ENCODE measurements at places on chromosomes 16 and 17.

DNA sequence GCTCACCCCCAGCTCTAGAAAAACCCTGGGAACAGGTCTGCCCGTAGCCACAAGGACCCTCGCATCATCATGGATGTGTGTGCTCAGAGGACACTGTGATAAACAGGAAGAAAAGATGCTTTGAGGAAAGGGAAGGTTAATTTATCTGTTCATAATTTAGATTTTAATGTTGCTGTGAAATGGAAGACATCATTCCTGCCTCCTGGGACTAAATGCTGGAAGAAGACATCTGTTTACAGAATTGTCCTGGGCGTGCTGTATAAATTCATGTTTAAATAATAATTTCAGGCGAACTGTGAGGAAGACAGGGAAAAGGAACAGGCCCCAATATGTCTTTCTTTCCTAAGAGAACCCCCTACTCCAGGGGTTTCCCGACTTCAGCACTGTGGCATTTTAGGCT lies 112.6 kb downstream of the SHISA6 start:
- DNase-seq: no peak

DNA sequence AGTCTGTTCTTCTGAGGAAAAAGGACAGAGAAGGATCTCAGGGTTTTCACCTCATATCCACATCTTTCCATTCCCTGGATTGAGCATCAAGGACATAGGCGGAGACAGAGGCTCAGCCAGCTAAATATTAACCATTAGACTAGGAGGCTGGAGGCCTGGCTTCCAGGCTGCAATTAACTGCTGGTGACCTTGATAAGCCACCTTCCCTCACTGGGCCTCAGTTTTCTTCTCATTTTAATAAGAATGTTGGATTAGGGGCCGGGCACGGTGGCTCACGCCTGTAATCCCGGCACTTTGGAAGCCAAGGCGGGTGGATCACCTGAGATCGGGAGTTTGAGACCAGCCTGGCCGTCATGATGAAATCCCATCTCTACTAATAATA lies 25.6 kb upstream of the CNOT1 start:
- DNase-seq: no peak

- no peak for DNase-seq
These were observed 45.9 kb downstream of the STH start for GRCh38 chr17:46044989-46045388.

- DNase-seq: no peak
These were observed 482.2 kb upstream of the TOM1L1 start for GRCh38 chr17:54418467-54418866.

DNA sequence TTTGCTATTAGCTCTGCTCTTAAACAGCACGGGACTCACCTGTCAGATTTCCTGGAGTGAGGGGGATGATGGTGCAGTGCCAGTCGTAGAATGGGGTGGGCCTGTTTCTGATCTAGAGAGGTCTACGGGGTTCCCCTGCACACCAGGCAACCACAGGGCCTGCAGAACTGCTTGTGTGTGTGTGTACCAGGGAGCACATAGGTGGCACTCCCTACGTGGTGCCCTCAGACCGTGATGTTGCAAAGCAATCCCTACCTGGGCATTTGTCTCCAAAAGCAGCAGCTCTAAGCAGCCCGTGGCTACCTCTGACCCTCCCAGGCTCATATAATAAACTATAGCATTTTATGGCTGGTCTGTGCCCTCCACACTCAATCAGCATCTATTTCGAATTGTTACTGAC lies 38.5 kb downstream of the MPRIP start:
- DNase-seq: no peak
